Panc1 (cell line): ENCODE measurements at places on chromosomes 5 and 9.

GRCh38 chr9:126722922-126723806 lies 81.7 kb upstream of the ZBTB43 start:
- DNase-seq, result no peak

GRCh38 chr9:135563858-135564257 lies 2.3 kb downstream of the PAEP start:
- no peak for DNase-seq

- no peak for DNase-seq
Measured at GRCh38 chr9:98248737-98249474, 6.5 kb downstream of the TBC1D2 start.

- DNase-seq, result no peak
Measured at GRCh38 chr9:75851917-75852316, 38.6 kb upstream of the PCSK5 start.

DNA sequence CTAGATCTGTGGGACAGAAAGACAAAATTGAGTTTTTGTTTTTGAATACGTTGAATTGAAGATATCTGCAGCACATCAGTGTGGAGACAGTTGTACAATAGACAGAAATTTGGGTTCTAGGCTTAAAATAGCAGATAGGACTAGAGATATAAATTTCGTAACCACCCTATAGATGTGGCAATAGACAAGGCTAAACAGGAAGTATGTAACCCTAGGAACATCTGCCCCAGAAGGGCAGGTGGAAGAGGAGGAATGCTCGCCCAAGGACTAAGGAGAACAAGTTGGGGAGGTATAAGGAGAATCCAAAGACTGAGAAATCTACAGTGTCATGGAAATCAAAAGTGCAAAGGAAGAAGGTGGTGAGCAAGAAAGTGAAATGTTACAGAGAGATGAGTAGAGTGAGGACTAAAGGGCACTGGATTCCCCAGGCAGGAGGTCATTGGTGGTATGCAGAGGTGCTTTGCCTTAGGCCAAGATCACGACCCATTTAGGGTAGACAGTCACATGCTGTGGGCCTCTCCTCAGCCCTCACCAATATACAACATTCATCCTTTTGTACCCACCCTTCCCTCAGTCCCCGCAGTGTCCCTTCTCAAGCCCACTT lies 109.1 kb upstream of the ELL2 start:
- no peak for DNase-seq

- no peak for DNase-seq
Measured at GRCh38 chr5:87125766-87126165, 141.9 kb upstream of the RASA1 start.
